Frontal cortex (tissue), 4 donors: ENCODE measurements at places on chromosomes 13 and 19.

DNA sequence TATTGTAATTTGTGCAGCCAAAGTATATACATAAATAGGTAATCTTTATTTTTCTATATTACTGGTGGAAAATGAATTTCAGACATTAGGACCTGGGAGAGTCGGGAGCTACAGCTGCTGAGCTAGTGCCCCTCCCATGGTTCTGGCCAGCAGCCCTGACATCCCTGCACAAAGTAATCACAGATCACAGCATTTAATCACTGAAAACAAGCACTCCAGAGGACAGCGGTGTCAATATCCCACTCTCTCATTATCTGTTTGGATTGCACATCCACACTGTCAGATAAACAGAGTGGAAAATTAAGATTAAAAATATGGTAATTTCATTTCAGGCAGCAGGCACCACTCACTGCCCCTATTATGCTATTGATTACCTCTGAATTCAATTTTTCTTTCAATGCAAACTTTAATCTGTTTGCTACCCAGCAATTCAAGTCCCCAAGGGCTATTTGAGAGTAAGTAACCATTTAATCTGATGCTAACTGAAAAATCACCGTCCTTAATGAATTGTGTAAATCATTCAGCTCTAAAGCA lies 254.1 kb upstream of the SOX21 start:
- no peak for DNase-seq

GRCh38 chr13:42064259-42064658 lies 15.8 kb downstream of the DGKH start:
- no peak for DNase-seq

DNA sequence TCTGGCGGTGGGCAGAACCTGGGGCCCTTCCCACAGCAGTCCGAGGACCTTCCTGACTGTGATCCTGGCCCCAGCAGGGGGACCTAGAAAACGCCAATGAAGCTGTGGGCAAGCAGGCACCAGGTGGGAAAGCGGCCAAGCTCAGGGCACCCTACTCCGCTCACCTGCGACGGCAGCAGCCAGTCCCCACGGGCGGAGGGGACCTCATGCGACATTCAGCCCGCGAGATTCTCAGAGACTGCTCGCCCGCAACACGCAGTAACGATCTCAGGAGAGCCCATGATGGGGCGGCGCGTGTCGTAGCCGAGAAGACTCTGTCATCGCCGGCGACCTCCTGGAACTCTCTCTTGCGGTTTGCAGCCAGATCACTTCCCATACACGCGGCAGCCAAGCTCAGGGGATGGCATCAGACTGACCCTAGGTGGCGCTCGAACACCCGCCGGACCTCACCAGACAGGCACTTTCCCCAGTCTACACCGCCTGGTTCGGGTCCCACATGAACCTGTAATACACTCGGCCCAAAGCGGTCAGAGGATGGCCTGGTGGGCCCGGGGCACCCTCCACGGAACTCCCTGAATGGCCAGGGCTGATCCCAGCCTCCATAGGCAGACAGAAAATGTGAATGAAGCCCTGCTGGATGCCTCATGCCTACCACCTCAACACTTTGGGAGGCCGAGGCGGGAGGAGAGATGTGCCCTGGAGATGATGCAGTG lies 26.5 kb downstream of the MAN2B1 start:
- DNase-seq = peak; percentile 71

DNA sequence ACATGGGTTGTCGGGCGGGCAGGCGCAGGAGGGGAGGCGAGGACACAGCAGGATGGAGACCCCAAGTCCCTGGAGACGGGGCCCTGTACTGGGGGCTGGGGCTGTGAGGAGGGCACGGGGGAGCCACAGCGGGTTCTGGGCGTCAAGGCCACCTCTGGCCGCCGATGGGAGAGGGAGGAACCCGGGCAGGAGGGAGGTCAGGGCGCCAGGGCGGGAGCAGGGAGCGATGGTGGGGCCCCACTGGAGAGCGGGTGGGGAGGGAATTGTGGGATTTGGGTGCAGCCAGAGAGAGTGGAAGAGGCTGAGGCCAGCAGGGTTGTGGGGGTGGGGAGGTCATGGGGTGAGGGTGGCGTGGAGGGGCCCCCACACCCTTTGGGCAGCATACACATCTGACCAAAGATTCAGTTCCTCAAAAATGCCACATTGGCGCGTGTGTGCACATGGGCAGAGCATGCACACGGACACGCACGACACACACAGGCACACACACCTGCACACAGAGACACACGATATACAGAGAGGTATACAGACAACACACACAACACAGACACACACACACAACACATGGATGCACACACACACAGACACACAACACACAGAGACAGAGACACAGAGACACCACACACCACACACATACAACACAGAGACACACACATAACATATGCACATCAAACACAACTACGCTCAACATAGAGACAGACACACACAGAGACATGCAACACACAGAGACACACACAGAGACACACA lies 54.9 kb downstream of the AP1M1 start:
- no peak for DNase-seq

DNA sequence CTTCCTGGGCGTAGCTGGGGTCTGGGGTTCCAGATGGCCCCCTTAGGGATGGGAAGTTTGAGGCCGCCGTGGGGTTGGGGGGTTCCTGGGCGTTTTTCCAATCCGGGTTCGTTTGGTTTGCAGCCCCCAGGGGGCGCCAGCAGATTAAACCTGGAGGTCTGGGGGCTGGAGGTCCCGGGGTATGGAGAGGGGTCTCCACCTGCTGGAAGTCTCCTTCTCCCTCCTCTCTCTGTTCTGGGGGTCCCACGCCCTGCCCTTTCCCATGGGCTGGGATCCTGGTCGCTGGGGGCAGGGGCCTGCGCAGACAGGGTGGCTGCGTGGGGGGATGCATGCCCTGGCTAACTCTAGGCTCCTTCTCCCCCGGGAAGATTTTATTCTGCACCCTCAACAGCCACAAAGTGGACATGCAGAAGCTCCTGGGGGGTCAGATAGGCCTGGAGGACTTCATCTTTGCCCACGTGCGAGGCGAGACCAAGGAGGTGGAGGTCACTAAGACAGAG lies 899 bp downstream of the GIPC3 start:
- no peak for DNase-seq

DNA sequence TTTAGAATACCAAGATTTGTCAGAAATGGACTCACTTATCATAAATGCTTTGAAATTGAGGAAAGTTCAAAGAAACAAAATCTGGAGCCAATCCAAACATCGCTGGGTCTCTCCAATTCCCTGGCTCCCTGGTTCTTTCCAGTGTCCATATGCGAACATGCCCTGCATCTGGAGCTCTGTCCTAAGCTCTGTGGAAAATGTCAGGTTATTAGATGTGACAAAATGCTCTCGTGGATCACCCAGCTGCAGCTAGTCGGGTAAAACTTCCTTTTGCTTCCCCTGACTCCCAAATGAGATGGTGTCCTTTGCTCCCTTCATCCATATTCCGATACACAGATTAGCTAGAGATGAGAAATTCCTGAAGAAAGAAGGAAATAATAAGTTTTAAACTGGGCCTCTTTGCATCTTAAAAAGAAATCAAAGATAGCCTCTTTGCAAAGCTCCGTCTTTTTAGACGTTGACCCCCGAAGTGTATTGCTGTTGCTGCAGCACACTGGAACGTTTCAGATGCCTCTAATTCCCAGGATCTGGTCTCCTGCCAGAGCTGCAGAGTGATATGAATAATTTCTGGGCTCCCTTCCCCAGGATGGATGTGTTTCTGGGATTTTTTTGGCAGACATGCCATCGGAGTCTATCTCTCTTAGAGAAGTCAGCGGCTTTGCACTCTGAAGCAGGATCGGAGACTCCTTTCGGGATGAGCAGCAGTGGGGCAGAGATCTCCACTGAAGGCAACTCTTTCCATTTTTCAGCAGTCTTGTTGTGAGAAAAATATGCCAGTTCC lies 102.9 kb downstream of the TEX26 start:
- DNase-seq = no peak

DNA sequence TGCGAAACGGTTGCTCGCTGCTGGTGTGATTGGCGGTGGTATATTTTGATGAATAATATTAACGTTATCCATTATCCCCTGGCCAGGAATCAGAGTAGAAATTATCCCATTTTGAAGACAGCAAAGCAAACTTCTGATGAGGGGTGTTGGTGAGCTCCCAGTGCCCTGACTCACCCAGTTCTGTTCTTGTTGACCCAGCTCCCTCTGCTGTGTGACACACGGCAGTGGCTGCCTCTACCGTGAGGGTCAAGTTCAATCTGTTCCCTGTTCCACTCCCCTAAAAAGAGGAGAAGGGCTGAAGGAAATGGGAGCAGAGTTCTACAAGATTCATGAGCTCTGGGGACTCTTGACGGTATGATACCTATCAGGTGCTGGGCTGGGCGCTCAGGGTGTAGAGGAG lies 2.0 kb downstream of the CAMSAP3 start:
- no peak for DNase-seq

- peak; percentile 72 for DNase-seq
Measured at GRCh38 chr19:489418-490196, 6.7 kb upstream of the MADCAM1 start.

DNA sequence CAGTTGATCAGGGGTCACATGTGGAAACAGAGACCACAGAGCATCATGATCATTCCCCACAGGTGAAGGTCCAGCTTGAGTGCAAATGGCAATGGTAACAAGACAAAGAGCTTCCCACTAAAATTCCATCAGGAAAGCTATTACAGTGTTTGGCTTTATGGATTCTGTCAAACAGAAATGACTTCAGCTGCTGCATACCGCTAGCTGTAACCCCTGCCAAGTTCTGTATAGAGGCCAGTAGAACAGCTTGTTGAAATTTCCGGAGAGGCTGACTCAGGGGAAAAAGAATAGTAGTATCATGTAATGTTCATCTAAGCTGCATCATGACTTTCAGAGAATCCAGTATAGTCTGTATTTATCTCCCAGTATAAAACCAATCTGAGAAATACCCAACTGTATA lies 1704.7 kb downstream of the SLITRK5 start:
- DNase-seq = no peak

DNA sequence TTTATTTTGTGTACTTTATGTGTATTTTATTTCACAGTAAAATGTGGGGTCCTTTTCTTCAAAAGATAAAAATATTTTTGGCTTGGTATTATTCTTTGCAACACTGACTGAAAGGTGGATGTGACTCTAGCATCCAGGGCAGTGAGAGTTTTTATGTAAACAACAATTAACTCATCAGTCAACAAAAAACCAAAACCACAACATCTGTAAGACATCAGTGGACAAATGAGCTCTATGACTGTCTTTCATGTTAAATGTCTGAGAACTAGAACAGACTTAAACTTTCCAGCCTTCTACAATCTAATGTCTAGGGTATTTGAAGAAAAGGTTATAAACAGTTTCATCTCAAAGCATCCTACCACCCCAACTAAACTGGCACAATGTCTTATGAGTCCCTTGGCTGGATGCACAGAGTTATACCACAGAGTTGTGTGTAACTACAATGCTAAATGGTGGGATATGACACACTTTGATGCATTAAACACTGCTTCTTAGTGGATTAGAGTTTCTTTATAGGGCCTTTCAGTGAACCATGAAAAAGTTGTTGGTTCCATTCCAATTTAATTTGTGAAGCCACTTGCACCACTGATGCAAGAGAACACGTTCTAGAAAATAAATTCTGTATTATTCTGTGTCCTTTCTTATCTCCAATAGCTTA lies 544.2 kb upstream of the KLF12 start:
- DNase-seq = no peak

- no peak for DNase-seq
Measured at GRCh38 chr13:80055847-80056246, 285.1 kb downstream of the SPRY2 start.

- peak; percentile 28 for DNase-seq
Measured at GRCh38 chr13:25286308-25286968, 850 bp downstream of the MTMR6 start.

DNA sequence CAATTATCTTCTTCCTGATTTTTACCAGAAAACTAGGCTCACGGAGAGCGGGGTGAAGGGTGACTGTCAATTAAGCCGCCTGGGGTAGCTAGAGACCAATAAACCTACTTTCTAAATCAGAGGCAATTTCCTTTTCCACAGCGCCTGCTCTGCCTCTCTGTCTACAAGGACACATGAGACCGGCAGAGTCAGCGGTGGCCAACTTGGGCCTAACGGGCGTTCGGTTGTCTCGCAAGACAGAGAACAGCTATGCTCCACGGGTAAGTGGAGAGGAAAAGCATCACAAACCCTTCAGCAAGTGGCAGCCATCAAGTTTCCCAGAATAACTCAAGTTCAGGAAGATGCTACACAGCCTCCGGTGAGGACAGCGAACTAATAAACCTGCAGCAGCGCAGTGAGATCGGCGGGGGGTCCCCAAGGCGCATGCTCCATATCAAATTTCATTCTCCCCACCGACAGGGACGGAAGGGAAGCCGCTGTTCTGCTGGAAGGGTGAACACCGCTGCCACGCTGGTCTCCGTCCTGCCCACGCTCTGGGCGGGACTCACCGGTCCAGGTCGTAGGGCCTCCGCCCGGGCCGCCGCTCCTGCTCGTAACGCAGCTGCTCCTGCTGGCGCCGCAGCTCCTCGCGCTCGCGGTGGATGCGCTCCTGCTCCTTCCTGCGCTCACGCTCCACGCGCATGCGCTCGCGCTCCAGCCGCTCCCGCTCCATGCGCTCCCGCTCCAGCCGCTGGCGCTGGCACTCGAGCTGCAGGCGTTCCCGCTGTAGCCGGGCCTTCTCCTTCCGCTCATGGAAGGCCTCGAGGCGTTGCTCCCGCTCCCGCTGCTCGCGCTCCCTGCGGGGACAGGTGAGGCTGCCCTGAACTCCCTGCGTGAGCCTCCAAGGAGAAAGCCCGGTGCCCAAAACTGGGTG lies 25.8 kb upstream of the TINCR start:
- DNase-seq = no peak

DNA sequence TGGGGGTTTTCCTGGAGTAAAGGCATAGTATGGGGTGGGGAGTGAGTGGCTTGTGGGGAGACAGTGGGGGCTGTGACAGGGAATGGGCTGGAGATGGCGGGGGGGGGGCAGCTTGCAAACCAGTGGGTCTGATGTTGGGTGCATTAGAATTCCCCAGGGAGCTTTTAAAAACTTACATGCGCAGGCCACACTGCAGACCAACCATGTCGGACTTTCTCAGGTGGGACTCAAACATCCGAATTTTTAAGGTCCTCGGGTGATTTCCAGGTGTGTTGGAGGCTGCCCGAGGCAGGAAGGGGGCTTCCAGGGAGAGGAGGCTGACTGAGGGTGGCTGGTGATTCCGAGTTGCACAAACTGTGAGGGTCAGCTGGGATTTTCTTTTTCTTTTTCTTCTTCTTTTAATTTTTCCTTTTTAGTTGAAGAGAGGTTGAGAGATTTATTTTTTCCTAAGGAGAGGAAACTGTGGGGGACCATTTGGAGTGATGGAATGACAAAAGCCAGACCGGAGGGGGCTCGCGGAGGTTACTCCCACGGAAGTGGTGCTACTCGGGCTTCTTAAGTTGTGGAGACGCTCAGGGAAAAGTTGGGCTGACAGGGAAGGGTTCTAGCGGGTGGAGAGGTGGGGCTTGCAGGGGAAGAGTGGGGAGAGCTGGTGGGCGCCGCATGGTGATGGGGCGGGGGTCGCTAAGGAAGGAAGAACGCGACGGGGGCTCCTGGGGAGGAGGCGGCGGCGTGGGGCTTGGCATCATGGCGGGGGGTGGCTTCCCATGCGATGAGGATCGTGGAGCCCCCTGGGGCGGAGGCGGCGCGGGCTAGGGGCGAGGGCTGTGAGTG lies 997 bp upstream of the CACNG8 start:
- DNase-seq = no peak
